ENCODE measurements at places on chromosomes 6 and 20. TPM values are rescaled to one million over a fixed set of nuclear protein-coding genes. Genes with fewer than 3 reads are reported as not detected.

GRCh38 chr6:5876076-5876475 is 130.6 kb downstream of the NRN1 start:
- no peak for DNase-seq

- no peak for DNase-seq
Measured at GRCh38 chr6:90347411-90347851, 50.8 kb upstream of the BACH2 start.

The PPP1R16B gene
- total RNA-seq: 0.57 TPM

The ZKSCAN3 gene
- 11.5 TPM for total RNA-seq

GRCh38 chr6:136547336-136547735 is 2.9 kb downstream of the MAP7 start:
- no peak for DNase-seq

The POU5F1 gene
- not detected for total RNA-seq

The OR2B3 gene
- total RNA-seq: not detected

DNA sequence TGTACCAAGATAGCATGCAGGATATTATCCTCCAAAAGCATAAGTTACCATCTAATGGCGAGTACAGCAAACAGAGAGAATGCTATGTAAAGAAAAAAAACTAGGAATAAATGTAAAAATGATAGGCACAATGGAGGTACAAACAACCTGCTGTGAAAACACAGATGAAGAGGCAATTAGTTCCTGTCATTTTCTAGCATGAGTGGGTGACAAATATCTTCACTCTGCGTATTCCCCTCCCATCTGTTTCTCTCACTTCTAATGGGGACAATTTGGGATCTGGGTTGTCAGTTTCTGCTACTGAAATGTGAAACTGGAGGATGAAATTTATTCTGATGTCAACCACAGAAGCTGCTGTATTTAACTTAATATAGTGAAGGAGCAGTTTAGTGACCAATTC is 11.7 kb upstream of the PTPRK start:
- DNase-seq: no peak

DNA sequence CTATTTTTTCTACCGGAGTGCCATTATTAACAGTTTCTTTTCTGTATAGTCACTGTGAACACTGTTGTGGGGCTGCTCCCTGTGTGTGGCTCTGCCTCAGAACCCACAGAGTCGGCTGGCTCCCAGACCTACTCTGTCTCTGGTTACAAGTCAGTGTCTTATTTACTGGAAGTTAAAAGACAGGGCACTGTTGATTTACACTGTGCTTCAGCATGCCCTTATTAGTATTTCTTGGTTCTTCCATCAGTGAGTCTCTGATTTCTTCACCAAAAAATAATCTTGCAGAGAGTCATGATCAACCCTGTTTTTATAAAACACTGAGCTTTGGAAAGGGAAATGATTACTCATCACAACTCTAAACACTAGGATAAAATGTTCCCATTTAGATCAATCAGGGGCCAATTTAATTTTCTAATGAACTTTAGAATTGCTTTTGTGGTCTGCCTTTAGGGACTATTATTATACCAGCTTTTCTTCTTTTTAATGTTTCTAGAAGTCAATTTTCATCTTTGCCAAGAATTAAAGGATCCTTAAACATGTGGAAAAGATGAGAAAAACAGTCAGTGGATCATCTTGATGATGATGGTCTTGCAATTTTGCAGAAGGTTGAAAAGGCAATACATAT is 92.6 kb downstream of the UTRN start:
- DNase-seq: no peak

The HLA-DRB5 gene
- total RNA-seq: not detected

DNA sequence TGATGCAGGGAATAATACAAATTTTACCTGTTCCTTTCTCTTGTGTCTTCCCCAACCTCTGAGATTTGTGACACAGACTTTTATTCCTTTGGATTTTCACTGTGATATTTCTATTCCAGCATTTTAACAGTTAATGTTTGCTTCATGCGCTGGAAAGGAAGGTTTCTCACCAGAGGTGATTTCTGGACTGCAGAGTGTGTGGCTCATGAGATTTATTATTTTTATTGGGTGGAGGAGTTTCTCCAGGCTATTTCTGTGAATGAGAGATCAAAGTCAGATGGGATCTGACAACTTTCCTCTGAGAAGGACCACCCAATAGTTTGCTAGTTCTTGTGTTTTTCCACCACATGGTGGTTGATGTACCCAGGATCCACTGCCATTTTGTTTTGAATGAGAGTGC is 377.5 kb downstream of the CDKAL1 start:
- DNase-seq: no peak

GRCh38 chr6:140636271-140636907 is 1261.9 kb upstream of the CITED2 start:
- no peak for DNase-seq

- no peak for DNase-seq
Measured at GRCh38 chr20:56411759-56412472, at the start of gene CASS4. Gene CASS4 (plus strand): TSS chr20:56412260. CDS start chr20:56412459, 199 bp downstream.

DNA sequence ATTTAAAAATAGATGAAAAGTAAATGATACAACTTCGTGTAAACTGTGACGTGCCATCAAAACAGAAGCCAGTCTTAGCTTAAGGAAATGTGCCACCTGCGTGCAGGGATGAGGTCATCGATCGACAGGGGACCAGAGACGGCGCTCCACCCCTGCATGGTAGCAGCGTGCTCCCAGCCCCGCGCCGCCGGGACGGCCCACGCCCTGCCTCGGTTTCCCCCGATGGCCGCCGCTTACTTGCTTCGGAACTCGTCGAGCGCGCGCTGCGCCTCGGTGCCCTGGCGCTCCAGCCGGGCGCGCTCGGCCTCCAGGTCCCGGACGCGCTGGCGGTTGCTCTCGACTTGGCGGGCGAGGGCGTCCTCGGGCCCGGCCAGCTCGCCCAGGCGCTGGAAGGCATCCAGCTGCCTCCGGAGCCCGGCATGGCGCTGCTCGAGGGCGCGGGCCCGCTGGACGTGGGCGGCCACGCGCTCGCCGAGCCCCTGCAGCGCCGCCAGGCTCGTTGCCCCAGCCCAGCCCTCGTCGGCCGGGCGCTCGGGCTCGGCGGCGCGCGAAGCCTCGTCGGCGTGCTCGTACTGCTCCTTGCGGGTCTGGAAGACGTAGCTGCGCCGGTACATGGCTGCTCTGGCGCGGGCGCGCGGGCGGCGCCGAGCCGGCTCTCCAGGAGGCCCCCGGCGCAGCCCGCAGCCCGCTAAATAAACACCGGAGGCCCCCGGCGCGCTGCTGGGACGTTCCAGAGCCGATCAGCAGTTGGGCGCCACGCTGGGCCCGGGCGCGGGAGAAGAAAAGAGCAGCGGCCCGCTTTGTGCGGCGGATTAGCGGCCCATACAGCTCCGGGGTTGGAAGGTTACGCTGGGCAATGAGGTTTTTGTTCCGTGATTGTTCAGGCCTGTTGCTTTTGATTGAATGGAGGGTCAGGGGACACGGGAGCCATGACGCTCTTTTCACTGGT is at the start of gene BFSP1:
BFSP1 (minus strand) TSS at position 664 of the 949 bp plus-strand sequence; CDS start at position 614, 50 bp downstream.
- peak; percentile 69 for DNase-seq

The ENPP1 gene
- total RNA-seq: 4.9 TPM

DNA sequence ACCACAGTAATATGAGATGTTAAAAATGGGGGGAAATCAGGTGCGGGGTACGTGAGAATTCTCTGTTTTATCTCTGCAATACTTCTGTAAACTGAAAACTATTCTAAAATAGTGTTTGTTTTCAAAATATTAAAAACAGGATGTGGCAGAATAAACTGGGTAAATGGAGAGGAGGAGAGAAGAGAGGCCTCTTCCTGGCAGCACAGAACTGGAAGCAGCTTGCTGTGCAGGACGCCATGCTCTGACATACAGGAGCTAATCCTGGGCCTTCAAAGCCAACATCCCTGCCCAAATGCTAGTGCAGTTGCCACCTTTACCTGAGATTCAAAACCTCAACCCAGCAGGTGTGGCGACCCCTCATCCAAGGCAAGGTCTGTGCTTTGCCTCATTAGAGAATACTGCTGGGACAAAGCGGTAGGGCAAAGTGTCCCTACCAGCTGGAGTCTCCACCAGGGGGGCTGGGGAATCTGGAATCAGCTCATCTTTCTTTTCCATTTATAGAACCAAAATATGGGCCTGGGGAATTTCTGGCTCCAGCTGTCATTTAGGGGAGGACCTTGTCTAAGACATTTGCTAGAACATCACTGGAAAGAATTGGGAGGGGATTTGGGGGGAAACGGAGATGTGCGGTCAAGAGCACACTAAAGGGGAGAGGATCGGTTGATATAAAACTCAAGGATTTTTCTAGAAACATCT is 67.3 kb downstream of the SCML4 start:
- no peak for DNase-seq

DNA sequence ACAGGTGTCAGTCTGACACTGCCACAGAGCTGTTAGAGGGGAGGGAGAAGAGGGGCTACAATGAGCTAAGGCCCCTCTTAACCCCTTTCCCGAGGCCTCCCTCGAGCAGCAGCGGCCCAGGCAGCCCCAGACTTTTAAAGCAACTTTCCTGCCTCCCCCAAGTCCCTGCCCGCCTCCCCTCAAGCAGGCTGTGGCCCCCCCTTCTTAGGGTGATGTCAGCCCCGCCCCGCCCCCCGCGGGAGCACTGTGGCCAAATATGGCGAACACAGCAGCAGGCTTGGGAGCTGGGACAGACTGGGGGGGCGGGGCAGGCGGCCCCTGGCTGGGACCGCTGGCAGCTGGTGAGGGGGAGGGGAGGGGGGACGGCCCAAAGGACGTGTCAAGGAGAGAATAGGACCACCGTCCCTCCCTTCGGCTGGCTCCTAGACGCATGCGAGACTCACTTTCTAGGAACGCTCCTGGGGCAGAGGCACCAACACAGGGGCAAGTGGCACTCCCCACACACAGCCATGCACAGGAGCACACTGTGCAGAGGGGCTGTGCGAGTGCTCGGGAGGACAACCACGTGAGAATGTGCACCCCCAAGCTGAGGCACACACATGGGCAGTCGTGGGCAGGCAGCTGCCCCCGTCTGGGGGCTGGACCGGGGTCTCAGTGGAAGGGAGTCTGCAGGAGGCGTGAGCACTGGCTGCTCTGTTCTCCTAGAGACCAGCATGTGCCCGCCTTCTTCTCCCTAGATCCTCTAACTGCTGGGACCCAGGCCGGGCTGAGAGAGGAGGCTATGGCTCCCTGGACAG is 6.7 kb downstream of the TEAD3 start:
- DNase-seq: peak; percentile 51

DNA sequence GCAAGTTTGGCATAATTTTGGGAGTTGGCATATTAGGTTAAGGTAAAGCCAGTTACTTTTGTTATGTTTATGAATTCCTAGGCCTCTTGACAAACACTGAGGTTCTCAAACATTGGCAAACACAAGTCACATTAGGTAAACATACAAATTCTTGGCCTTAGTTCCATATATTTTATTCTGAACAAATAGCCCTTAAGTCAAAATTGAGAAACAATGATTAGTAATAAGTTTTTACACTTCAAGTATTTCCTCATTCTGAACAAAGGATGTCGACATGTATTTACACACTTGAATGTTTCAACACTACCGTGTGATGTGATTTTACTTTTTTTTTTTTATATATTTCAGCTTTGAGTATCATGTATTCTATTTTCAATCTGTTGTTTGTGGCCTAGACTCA is 3.8 kb upstream of the ECHDC1 start:
- DNase-seq: no peak

The GMDS gene
- 16.1 TPM for total RNA-seq

The TSBP1 gene
- not detected for total RNA-seq

DNA sequence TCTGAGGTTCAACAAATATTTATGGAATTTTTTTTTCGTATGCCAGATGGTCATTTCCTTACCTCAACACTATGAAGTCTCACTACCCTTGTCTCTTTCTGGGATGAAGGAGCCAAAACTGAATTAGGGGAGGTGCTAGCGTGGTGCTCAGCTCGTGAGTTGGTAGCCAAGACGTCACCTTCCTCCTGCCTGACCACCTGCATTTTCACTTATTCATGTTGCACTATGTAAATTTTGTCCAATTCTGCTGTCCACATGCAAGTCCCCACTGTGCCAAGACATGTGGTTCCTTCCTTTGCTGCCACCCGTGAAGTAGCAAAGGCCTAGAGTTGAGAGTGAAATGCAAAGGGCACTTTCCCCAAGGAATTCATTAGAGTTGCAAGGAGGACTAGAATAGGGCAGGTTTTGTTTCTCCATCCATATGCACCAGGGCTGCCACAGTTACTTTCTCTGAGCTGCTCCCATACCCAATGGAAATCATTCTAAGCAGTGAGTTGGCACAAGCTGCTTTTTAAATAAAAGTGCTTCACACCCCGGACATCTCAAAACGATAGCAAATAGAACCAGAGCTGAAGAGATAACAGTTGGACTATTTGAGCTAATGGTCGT is 591.3 kb upstream of the NOX3 start:
- no peak for DNase-seq
